ENCODE measurements at places on chromosomes 3 and 15.

- no peak for DNase-seq
Measured at GRCh38 chr15:53354874-53355273, 404.6 kb downstream of the WDR72 start.

- DNase-seq, result no peak
Measured at GRCh38 chr3:38118421-38119247, 18.3 kb downstream of the ACAA1 start.

GRCh38 chr15:48463366-48463880 lies 132.2 kb downstream of the DUT start:
- no peak for DNase-seq

DNA sequence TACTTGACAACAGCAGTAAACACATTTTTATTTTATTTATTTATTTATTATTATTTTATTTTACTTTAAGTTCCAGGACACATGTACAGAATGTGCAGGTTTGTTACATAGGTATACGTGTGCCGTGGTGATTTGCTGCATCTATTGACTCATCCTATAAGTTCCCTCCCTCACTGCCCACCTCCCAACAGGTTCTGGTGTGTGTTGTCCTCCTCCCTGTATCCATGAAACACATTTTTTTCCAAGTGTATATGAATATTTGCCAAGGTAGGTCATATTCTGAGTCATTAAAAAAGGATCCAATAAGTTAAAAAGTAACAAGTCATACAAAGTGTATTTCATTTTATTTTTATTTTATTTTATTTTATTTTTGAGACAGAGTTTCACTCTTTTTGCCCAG lies 567.3 kb upstream of the KCNMB2 start:
- no peak for DNase-seq

DNA sequence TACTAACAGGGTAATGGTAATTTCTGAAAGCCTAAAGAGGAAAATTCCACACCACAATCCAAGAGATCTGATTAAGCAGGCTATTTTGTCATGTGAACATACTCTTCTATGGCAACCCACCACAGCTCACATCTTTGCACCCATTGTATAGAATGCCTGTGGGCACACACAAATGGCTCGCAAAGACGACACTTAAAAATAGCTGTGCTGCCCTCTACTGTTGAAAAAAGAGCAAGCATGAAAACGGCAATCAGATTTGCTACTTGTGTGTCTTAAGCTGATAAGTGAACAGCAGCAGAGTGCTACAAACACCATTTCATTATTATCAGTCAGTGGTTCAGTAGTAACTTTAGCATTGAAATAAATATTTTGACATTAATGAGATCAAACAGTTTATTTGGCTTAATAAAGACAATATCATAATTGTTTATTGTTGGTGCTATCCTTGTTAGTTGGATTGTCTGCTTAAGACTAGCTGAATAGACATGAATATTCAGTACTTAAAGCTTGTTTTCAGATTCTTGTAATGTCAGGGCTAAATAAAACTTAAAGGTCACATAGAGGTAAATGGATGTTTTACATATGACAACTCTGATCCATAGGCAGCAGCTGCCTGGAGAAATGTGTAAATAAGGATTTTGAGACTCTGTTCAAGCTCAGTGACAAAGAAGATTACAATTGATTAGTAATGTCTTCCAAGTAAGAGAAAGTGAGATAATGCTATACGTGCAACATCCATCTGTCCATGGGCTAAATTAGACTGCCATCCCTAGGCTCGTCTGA lies 199.1 kb downstream of the LRRN1 start:
- no peak for DNase-seq

- DNase-seq, result no peak
Measured at GRCh38 chr15:83066034-83066733, 868 bp downstream of the BTBD1 start.

- no peak for DNase-seq
Measured at GRCh38 chr3:159837725-159838124, 150.9 kb upstream of the IL12A start.

GRCh38 chr3:152026033-152026556 lies 152.7 kb downstream of the SUCNR1 start:
- DNase-seq, result no peak

- no peak for DNase-seq
Measured at GRCh38 chr3:197007953-197008352, 21.7 kb downstream of the MELTF start.

- no peak for DNase-seq
Measured at GRCh38 chr15:73284090-73284716, 84.6 kb downstream of the HCN4 start.

- DNase-seq, result no peak
Measured at GRCh38 chr3:66401157-66401550, 99.7 kb downstream of the LRIG1 start.

GRCh38 chr3:60497902-60498301 lies 753.4 kb downstream of the FHIT start:
- no peak for DNase-seq

All from stimulated activated CD8-positive, alpha-beta memory T cell treated with anti-CD3 and anti-CD28 coated beads, Interleukin-15, amount 100 ng/mL, for 4 hours (primary cell).